ENCODE measurements at places on chromosomes 1 and 21.
A peak's percentile ranks its signal among the peaks of the same experiment; 100 is the strongest.

- DNase-seq: no peak
Observed at GRCh38 chr1:200724064-200724463, 14.6 kb upstream of the CAMSAP2 start.

DNA sequence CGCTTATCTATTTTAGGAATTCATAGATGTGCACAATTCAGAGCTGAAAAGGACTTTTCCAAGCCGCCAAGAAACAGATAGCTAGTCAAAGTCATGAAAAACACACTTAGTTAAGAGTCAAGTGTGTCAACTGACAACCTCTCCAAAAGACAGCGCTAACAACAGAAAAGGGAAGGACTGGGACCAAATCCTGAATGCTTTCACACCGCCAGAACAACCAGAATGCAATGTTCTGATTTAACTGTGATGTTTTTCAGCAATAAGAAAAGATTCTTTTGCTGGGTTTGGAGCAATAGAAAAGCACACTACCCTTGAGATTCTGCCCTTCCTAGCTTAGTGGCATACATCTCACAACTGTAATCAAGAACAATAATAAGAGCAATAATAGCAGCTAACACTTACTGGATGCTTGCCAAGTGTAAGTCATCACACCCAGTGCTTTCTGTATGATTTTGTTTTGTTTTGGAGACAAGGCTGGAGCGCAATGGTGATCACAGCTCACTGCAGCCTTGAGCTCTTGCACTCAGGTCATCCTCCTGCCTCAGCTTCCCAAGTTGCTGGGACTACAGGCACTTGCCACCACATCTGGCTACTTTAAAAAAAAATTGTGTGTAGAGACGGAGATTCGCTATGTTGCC lies 33.9 kb upstream of the SDC3 start:
- no peak for DNase-seq

DNA sequence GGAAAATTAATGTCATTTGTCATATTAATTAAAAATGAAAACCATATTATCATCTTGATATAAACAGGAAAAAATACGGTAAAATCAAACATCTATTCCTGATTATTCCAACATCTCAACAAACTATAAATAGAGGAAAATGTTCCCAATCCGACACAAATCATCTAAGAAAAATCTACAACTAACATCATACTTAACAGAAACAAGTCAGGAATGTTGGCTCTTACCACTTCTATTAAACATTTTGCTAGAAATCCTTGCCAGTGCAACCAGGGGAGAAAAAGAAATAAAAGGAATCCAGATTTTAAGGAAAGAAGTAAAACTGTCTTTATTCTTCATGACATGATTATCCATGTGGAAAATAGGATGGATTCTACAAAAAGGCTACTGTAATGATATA lies 77.0 kb upstream of the IRF2BP2 start:
- no peak for DNase-seq

DNA sequence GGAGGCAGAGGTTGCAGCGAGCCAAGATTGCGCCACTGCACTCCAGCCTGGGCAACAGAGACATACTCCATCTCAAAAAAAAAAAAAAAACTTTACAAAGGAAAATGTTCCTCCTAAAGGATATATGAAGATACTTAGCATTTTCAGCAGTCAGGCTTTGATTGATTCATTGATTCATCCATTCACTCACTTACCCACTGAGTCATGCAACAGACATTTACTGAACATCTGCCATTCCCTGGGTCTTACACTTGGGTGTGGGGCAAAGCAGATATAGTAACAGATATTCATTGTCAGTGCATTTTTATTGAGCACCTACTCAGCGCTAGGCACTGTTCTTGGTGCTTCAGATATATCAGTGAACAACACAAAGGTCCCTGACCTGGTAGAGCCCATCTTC lies 5.6 kb upstream of the LACTBL1 start:
- no peak for DNase-seq

- DNase-seq: peak; percentile 39
Observed at GRCh38 chr1:1943834-1944570, 24.9 kb upstream of the TMEM52 start.

DNA sequence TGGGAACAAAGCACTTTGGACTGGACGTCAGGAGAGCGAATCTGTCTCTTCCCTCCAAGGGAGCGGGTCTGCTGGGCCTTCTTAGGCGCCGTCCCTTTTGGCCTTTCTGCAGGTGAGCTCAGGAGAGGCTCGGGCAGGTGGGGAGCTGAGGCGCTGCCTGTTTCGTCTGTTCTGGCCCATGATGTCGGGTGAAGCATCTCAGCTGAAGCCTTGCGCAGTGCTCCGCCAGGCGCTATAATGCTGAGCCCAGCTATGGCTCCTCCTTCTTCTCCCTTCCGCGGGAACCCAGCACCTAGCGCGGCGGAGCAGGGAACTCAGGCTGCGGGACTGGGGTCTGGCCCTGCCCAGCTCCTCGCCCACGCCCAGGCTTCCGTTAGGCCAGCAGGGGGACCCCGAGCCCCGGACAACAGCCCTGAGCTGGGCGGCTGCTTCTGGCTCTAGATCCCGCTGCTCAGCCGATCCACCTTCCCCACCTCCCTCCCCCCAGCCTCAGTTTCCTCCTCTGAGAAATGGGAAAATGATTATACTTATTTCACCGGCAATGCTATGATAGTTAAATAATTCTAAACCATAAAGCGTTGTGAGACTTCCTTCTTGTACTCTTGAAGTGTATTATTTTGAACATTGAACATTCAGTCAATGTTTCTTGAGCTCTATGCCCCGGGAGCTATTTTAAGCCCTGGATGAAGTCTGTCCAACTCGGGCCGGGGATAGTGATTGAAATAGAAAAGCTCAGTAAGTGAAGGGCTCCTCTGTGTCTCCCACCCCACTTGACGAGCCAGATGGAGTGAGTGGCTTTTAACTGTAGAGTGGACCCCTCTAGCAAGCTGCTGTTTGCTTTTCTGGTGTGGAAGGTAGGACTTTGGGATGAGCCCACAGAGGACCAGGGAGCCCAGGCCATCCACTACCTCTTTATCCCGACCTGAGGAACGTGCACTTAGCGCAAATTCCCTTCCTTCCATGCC lies 9.6 kb upstream of the ADORA1 start:
- no peak for DNase-seq

DNA sequence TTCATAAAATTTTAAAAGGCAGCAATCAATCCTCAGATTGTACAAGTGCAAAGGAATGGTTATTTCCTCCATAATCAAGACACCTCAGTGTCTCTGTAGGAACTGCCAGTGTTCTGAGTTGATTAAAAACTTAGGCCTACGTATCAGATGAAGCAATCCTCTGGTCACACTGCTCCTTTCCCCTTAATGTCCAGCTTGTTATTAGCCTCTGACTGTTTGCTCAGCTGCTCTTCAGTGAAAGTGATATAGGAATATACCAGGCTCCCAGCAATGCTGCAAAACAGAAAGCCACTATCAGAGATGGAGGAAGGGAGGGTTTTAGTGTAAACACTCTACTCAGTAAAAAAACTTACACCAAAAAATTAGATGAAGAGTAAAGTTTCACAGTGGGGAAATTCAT lies 49.8 kb downstream of the SLC35D1 start:
- DNase-seq: no peak

DNA sequence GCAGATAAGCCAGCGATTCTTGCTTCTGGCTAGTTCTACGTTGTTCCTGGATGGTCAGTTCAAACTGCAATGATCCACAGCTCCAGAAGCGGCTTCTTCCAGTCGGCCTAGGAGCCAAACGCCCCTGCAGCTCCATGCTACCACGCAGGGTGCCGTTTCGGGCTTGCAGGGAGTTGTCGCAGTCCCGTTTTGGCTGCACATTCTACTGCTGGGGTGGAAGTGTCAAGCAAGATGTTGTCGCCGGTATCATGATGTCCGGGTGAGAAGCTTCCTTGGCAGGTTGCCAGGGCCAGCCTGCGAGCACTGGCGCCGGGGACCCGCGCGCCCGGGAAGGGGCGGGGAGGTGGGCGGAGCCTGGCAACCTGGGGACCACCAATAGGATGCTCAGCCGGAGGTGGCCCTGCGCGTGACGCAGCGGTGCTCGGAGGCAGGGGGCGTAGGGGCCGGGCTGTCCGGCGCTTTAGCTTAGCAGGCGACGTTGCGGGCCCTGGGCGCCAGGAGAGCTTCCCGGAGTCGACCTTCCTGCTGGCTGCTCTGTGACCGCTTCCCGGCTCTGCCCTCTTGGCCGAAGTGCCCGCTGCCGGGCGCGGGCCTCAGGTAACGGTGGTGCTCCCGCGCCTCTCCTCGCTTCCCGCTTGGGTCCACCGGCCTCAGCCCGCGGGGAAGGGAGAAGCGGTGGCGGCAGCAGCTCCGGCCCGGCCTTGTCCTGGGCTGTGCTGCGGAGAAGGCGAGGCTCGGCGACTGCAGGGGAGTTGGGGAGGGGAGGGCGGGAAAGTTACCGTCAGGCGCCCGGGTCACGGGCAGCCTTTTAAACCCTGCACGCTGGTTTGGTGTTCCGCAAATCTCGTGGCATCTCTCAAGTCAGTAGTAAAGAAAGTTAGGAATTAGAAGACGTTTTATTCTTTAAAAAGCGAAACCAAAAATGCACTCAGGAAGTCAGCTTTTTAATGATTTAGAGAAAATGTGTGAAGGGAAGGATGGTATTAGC lies at the start of gene SOAT1:
TSS of gene SOAT1 (plus strand) at position 458 of the 988 bp plus-strand sequence. CDS start 8,888 bp downstream, outside the sequence.
- peak; percentile 87 for DNase-seq

DNA sequence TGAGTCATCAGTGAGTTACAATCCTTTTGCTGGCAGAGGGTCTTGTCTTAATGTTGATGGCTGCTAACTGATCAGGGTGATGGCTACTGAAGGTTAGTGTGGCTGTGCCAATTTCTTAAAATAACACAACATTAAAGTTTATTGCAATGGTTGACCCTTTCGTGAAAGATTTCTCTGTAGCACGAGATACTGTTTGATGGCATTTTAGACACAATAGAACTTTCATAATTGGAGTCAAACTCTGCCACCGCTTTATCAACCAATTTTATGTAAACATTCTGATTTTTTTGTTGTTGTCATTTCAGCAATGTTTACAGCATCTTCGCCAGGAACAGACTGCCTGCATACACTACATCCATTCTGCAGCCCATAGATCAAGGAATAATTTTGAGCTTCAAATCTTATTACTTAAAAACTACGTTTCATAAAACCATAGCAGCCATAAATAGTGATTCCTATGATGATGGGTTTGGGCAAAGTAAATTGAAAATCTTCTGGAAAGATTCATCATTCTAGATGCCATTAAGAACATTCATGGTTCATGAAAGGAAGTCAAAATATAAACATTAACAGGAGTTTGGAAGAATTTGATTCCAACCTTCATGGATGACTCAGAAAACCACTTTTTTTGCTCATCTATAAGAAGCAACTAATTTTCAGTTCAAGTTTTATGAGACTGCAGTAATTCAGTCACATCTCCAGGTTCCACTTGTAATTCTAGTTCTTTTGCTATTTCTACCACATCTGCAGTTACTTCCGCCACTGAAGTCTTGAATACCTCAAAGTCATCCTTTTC lies 85.9 kb downstream of the TYW3 start:
- no peak for DNase-seq

DNA sequence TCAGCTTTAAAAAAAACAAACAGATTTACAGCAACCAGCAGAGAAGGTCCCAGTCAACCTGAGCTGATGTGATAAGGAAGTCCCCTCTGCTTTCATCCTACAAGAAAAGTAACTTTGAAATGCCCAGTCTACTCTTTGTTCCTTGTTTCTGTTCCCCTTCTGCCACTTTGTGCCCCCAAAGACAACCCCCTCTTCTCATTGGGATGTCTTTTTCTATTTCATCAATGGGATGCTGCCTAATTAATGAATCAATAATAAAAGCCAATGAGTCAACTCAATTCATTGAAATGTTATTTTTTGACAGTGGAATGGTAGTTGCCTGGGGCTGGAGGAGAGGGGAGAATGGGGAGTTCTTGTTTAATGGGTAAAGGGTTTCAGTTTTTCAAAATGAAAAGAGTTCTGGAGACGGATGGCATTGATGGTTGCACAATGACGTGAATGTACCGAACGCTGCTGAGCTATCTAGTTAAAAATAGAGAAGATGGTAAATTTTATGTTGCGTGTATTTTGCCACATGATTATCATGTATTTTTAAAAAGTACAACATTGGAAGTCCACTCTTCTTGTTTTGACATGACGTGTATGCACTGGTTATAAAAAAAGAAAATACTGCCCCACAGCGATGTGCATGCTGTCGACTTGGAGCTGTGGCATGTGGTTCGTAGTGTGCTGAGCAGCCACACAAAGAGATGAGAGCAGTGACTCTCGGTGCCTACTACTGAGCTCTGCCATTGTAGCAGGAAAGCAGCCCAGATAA lies 22.4 kb upstream of the PADI2 start:
- DNase-seq: no peak

DNA sequence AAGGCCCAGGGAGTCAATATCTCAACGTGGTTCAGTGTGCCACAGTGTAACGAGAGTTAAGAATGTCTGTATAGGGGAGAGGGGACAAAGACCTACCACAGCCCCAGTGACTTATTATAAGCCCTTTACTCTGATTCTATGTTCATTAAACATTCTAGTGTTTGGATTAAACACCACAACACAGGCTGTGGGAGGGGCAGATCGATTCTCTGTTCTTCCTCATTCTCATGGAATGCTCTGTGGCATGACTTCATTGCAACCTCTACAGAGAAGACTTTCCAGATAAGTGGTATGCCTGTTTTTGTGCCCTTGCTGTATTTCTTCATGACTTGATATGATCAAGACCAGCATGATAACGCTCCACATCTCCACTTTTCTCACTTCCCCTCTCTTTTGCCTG lies 39.0 kb upstream of the CD5L start:
- DNase-seq: no peak

GRCh38 chr1:98923667-98924066 lies 81.0 kb downstream of the PLPPR5 start:
- DNase-seq: no peak

DNA sequence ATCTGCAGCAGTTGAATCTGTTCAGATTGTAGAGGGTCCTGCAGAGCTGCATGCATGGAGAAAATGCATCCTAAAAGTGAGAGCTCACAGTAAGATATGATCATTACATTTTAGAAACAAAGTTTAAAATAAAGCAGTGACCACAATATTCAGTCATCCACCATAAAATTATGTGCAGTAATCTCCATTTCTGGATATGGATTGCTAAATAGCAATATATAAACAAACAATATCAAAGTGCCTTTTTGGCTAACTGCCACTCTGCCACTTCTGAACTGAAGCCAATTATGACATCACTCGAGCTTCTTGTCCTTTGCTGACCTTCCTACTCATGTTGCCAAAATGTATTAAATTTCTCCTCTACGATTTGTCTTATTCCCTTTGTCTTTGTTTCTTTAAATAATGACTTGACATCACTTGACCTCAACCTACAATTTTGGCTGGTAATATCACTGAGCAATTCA lies 262.0 kb upstream of the CXADR start:
- no peak for DNase-seq

- no peak for DNase-seq
Observed at GRCh38 chr21:42370894-42371654, 4.7 kb upstream of the TFF1 start.

- DNase-seq: no peak
Observed at GRCh38 chr1:88088481-88088880, 595.6 kb upstream of the PKN2 start.

GRCh38 chr1:204042516-204042915 lies 30.4 kb upstream of the SOX13 start:
- no peak for DNase-seq

- DNase-seq: no peak
Observed at GRCh38 chr1:6785318-6785727, at the start of gene CAMTA1. Gene CAMTA1 (plus strand): TSS chr1:6785454. CDS start chr1:6785531, 77 bp downstream.

Data from thymus (tissue), 14 donors.